ENCODE measurements at places on chromosomes 6 and 20. TPM values are rescaled to one million over a fixed set of nuclear protein-coding genes. Genes with fewer than 3 reads are reported as not detected.

Gene RWDD1
- 23.5 TPM for total RNA-seq

Gene PCK1
- not detected for total RNA-seq

Gene GHRH
- total RNA-seq, result not detected

Gene ULBP2
- total RNA-seq, result 6.9 TPM

Gene ACAT2
- total RNA-seq, result 37.0 TPM

Gene CRISP2
- not detected for total RNA-seq

Gene HEY2
- 1.1 TPM for total RNA-seq

Gene CLVS2
- under 0.01 TPM for total RNA-seq

Gene DNAH8
- under 0.01 TPM for total RNA-seq

Gene MLN
- not detected for total RNA-seq

Gene B4GALT5
- 54.8 TPM for total RNA-seq

Gene SNAP91
- total RNA-seq, result not detected

Gene FRMD1
- not detected for total RNA-seq

Gene PRL
- not detected for total RNA-seq

Gene CYP39A1
- total RNA-seq, result 0.09 TPM

Gene SIRPA
- 14.4 TPM for total RNA-seq

Gene PGC
- not detected for total RNA-seq

Gene MATN4
- not detected for total RNA-seq

Gene KIAA1755
- 2.4 TPM for total RNA-seq

Gene ULBP3
- 9.2 TPM for total RNA-seq

Gene ANKRD60
- total RNA-seq, result not detected

Gene SUPT3H
- 9.4 TPM for total RNA-seq

Gene DACT2
- not detected for total RNA-seq

Gene SLC22A3
- 0.09 TPM for total RNA-seq

Gene GRM4
- 0.09 TPM for total RNA-seq

Gene CNR1
- under 0.01 TPM for total RNA-seq

Gene NT5E
- total RNA-seq, result 159 TPM

Gene MYBL2
- total RNA-seq, result 10.3 TPM

Gene HDGFL1
- total RNA-seq, result not detected

Gene OR2H1
- not detected for total RNA-seq

Gene LIN28B
- total RNA-seq, result not detected

Gene FHL5
- total RNA-seq, result not detected

Data from endothelial cell of coronary artery (primary cell).